ENCODE measurements at places on chromosomes 2 and 18.

GRCh38 chr2:182593394-182593975, 122.6 kb upstream of the DNAJC10 start:
- no peak for DNase-seq

- DNase-seq: peak; percentile 92
Observed at GRCh38 chr2:240560084-240560479, at the start of gene DUSP28. TSS of gene DUSP28 (plus strand) at chr2:240560357. CDS start at chr2:240560685, 328 bp downstream.

DNA sequence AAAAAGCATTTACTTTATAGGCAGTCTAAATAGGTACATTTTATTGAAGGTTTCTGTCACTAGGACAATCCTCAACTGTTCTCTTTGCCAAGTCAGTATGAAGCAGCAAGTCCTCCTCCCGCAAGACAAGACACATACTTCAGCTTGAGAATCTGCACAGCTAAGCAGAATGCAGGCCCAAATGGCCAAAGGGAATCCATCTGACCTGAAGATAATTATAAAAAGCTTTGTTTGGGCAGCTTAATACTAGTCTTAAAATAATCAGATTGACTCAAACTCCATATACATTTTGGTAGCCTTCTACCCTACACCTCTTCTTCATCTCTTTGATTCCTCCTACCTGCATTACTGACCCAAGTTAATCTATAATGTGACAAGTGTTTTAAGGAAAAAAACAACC, 1.8 kb downstream of the LANCL1 start:
- DNase-seq: no peak

DNA sequence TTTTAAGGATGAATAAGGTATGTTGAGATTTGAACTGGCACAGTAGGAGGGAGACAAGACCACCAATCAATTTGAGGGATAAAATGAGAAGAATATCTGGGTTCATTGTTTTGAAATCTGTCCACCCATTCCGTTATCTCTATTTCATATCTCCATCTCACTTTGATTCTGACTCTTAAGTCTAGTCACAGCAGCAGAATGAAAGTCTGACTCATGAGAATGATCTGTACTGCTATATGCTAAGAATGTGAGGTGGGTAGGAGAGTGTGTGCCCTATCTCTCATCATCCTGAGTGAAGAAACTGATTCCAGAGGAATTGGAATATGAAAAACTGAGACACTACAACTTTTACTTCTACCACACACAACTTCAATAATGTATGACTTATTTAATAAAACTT, 1994.5 kb upstream of the PIK3C3 start:
- no peak for DNase-seq

DNA sequence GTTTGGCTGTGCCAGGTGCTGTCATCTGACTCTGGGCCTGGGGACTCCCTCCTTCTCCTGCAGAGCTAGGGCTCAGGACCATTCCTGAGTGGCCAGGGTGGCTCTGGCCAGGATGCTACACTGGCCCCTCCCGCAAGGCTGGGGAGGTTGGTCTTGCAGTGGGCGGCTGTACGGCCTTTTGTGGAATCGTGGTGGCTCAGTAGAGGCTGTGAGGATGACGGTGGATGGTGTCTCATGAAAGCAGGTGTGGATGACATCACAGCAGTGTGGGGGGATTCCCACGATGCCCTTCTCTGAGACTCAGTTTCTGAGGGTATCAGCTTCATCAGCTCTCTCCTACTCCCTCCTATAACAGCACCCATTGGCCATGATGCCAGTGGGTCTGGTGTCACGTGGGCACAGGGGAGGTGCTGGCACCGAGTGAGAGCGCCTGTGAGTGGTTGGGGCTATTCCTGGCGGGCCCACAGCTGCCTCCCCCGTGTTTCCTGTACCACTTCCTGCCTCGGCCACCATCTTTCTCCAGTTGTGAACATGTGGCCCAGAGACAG, 144.2 kb upstream of the HDAC4 start:
- DNase-seq: peak; percentile 67

DNA sequence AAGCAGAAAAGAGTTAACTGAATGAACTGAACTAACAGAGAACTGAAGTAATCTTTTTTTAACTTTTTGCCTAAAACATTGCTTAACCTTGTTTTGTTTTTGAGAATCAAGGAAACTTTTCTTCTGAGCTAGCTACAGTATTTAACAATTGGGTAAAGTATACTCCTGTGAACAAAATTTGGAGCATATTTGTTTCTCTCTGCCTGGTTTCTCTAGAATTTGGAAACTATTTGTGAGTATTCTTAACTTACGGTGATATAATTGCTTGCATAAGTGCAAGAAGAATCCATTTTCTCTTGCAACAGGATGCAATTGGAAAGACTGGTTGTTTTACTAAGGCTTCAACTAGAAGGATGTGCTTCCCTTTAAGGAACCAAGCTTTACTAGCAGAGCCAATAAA, 65.9 kb upstream of the FAM98A start:
- DNase-seq: no peak

DNA sequence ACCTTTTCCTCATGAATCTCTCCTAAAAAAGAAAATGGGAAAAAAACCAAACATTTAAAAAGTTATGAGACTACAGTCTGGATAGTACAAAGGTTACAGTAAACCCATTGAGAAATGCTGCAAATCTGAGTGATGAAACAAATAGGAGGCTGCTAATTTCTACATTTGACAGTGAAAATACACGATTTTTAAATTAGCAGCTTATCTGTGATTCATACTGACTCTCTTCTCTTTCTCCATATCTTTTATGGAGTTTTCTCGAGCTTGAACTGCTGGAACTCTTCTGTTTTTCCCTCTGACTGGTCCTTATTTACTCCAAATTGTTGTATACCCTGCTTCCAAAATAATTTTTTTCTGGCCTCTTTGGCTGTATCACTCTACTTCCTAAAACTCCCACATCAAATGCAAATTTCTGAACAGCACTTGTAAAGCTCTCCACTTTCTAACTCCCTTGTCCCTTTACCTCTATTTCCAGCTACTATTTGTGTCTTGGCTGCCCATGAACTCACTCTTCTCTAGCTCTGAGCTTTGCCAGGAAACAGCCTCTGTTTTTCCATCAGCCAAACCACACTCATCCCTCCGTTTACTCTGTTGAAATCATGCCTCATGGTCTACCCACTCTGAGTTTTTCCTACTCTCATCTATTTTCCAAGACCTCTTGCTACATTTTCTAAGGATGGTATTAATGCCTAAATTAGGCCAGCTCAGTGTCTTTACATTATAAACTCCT, 73.7 kb downstream of the RBMS1 start:
- no peak for DNase-seq

- no peak for DNase-seq
Observed at GRCh38 chr18:42296723-42297122, 341.7 kb downstream of the PIK3C3 start.
